ENCODE measurements at places on chromosomes 6 and 20. TPM values are rescaled to one million over a fixed set of nuclear protein-coding genes. Genes with fewer than 3 reads are reported as not detected.

The WFDC10B gene
- total RNA-seq: 0.32 TPM

The ZNF391 gene
- 0.49 TPM for total RNA-seq

The SLX4IP gene
- 5.0 TPM for total RNA-seq

The SLC22A7 gene
- not detected for total RNA-seq

The SNX5 gene
- total RNA-seq: 120 TPM

The FGD2 gene
- total RNA-seq: not detected

The MICB gene
- 12.9 TPM for total RNA-seq

The RSPO3 gene
- total RNA-seq: 13.6 TPM

The AHI1 gene
- 38.3 TPM for total RNA-seq

The APOBEC2 gene
- not detected for total RNA-seq

The MRAP2 gene
- 0.32 TPM for total RNA-seq

The CALHM4 gene
- not detected for total RNA-seq

The OR2H2 gene
- total RNA-seq: not detected

The TGM2 gene
- 26.8 TPM for total RNA-seq

The BEND6 gene
- 18.2 TPM for total RNA-seq

The TINAG gene
- not detected for total RNA-seq

The MARCKS gene
- 342 TPM for total RNA-seq

The TMEM217 gene
- total RNA-seq: 1.3 TPM

The GNAS-AS1 gene
- 0.81 TPM for total RNA-seq

The SNAP25 gene
- 0.73 TPM for total RNA-seq

The TOMM34 gene
- 17.0 TPM for total RNA-seq

The RTEL1 gene
- total RNA-seq: 21.3 TPM

The MTHFD1L gene
- total RNA-seq: 51.5 TPM

The DEFB124 gene
- not detected for total RNA-seq

The RNGTT gene
- total RNA-seq: 21.6 TPM

The ETV7 gene
- total RNA-seq: 1.8 TPM

The ATXN1 gene
- total RNA-seq: 73.5 TPM

The PNISR gene
- 80.3 TPM for total RNA-seq

The EPHA7 gene
- 0.16 TPM for total RNA-seq

The BPIFA1 gene
- not detected for total RNA-seq

The TRIM39 gene
- total RNA-seq: 11.7 TPM

The LY6G5C gene
- 0.16 TPM for total RNA-seq

The HS3ST5 gene
- total RNA-seq: not detected

The SLPI gene
- not detected for total RNA-seq

The C4B gene
- 2.1 TPM for total RNA-seq

The LCA5 gene
- total RNA-seq: 5.4 TPM

The HEY2 gene
- 2.3 TPM for total RNA-seq

The BACH2 gene
- 1.1 TPM for total RNA-seq

The TAAR8 gene
- not detected for total RNA-seq
